ENCODE measurements at places on chromosomes 4 and X.
A peak's percentile ranks its signal among the peaks of the same experiment; 100 is the strongest.

- peak; percentile 40 for DNase-seq
Observed at GRCh38 chr4:118850488-118851173, 14.7 kb upstream of the SEC24D start.

GRCh38 chrX:1852082-1852481 lies 237.2 kb downstream of the ASMT start:
- no peak for DNase-seq

GRCh38 chr4:184471881-184472613 lies 2.3 kb downstream of the IRF2 start:
- DNase-seq, result peak; percentile 55

DNA sequence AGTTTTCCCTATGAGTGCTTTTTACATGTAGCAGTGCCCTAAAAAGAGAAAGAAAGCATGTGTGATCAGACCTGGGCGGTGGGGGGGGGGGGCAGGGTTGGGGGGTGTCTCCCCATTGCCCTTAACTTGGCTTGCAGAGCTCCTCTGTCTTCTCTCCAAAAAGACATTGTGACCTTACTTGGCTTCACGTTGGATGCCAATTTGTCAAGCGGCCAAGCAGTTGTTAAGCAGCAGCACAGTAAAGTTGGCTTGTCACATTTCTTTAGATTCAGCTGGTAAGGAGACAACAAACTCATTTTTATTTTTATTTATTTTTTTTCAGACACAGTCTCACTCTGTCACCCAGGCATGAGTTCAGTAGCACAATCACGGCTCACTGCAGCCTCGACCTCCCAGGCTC lies 57.3 kb upstream of the ZNF157 start:
- no peak for DNase-seq

GRCh38 chr4:147313108-147313507 lies 167.8 kb upstream of the EDNRA start:
- no peak for DNase-seq

DNA sequence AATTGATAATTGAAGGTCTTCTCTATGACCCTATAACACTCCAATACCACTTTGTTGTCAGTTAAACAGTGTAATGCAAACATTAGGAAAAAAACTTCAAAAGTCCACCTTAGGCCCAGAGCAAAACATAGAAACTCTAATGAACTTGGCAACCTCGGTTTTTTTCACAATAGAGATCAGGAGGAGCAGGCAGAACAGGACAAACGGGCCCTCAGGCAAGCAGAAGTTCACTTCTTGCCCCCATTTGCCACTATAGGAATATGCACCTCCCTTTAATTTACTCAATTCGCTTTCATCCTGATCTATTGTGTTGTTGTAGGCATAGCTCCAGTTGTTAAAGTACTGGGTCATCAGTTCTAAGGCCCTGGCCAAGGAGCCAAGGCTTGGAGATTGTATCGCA lies 18.2 kb downstream of the ACOX3 start:
- no peak for DNase-seq

- no peak for DNase-seq
Observed at GRCh38 chrX:38069991-38070390, 63.6 kb downstream of the SYTL5 start.

GRCh38 chrX:1453951-1454785 lies 1.5 kb upstream of the ASMTL start:
- peak; percentile 92 for DNase-seq

- DNase-seq, result no peak
Observed at GRCh38 chr4:47641755-47642154, 156.7 kb downstream of the ATP10D start.

GRCh38 chr4:45078201-45078600 lies 351.8 kb upstream of the GNPDA2 start:
- no peak for DNase-seq

GRCh38 chrX:55342533-55343501 lies 78.1 kb upstream of the PAGE3 start:
- DNase-seq, result peak; percentile 53

DNA sequence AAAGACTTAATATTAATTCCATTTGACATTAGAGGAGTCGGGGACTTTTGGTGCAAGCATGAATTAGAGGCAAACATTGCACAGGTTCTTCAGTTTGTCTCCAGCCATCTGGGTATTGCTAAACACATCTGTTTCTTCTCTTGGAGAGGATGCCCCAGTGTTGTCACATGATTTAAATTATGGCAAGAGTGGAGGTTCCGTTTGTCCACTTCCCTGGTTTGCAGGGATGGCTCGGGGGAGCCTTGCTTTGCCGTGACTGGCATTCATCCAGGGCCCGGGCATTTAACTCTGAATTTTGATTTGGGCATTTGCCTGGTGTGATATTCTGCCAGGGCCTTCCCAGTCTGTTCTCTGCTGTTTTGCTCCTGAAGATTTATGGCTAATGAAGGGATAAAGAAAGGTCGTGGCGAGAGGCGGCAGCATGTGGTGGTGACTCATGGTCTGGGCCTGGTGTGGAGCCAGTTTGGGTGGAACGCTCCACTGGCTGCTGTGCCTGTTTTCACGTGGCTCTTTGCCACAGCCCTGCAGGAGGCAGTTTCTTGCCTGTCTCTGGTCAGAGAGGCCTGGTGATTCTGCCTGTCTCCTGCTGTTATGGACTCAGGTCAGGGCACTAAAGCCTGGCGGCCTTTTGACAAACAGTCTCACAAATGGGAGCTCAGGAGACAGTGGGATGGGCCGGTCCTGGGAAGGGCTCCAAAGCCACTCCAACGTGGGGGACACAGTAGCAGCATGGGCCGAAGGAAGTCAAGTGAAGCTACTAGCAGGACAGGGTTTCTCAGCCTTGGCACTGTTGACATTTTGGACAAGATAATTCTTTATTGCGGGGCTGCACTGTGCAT lies 99.4 kb upstream of the PGRMC2 start:
- peak; percentile 77 for DNase-seq

DNA sequence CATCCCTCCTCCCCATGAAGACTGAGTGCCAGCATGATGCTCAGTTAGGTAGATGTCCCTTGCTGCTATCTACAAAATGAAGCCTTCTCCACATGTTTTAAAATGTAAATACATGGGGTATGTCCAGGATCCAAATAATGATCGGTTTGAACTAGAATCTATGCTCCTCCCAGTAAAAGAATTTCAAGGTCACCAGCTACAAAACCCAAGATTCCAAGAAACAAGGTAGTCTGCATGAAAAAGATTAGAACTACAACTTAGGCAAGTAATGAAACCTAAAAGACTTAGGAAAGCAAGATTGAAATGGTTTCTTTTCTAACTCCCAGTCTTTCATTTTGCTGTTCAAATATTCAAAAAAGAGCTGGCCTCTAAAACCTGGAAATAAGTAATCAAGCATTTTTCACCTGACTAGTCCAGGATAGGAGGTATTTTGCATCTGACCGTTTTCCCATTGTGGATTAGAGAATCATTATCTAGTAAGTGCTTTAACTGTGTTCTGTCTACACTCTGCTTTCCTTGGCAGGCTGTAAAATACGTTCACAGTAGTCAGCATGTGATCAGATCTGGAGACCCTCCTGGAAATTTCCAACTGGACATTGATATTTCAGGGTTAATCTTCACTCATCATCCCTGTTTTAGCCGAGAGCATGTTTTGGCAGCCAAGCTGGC lies 57.4 kb downstream of the CC2D2A start:
- no peak for DNase-seq

DNA sequence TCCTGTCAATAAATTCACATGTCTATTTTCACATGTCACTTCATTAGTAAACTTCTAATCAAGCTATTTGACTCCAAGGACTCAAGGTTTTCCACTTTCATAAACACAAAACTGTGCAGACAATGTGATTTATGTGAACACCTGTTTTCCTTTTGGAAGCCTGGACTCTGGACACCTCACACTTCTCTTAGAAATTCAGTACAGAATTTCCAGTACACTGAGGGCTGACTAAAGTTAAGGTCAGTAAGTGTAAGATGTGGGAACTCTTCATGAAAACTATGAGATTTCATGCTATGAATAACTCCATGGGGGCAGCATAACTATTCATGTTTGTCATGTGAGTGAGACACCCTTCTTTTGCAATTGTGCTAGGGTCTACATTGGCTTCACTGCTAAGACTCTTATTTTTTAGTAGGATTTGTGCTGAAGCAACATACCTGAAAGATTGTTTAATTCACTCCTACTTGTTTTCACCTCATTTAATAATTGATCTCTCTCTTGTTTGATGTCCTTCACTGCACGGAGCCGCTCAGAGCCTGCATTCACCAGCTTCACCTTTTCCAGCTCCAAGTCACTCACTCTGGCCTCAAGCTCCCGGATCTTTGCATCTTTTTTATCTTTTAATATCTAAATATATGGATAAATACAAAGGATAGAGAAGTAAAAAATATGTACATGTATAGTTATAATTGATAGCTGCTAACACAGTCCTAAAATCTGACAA lies 55.3 kb downstream of the STBD1 start:
- no peak for DNase-seq

DNA sequence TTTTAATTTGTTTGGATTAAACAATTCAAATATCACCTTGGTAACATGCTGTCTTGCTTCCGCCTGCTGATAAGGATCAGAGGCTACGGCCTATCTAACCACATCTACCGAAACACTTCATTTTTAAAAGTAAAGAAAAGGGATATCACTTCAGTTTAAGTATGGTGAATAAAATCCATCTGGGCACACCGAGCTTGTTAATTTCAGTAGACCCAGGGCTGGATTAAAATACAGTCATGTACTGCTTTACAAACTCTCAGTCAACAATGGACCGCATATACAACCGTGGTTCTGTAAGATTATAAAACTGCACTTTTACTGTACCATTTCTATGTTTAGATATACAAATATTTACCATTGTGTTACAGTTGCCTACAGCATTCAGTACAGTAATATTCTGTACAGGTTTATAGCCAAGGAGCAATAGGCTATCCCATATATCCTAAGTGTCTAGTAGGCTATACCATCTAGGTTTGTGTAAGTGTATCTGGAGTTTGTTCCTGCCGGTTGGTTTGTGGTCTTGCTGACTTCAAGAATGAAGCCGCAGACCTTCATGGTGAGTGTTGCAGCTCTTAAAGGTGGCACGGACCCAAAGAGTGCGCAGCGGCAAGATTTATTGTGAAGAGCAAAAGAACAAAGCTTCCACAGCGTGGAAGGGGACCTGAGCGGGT lies 40.0 kb downstream of the SEPTIN11 start:
- DNase-seq, result no peak

DNA sequence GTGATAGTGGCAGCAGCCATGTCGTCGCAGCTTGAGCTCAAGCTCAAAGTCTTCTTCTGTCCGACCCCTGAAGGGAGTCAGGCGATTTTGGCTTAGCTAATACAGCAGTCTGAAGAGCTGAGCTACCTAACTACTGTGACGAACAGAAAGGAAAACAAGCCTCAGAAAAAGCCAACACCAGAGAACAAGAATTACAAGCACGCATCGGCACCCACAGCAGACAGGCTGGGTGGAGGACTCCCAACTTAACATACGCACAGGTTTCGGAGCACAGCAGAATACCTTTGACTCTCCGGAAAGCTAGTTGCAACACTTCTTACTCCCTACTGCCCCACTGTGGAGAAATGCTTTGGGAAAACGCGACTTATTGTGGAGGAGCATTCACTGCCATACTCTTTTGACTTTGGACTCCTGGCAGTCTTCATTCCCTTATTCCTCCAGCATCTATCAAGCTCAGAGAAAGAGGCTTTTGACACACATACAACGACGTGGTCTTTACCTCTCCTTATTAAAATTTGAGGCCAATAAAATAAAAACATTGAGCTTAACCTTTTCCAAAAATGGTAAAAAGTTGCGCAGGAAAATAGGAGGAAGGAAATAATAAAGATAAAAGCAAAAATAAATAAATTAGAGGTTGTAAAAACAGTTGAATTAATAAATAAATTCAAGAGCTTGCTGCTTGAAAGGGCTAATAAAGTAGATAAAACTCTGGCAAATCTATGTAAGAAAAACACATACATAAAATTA lies 41.3 kb upstream of the GPC3 start:
- peak; percentile 67 for DNase-seq

- DNase-seq, result no peak
Observed at GRCh38 chr4:182246401-182247205, 3.4 kb downstream of the TENM3 start.

- no peak for DNase-seq
Observed at GRCh38 chr4:165013691-165014090, 18.1 kb upstream of the TRIM60 start.

GRCh38 chr4:11467931-11468330 lies 39.2 kb upstream of the HS3ST1 start:
- no peak for DNase-seq

DNA sequence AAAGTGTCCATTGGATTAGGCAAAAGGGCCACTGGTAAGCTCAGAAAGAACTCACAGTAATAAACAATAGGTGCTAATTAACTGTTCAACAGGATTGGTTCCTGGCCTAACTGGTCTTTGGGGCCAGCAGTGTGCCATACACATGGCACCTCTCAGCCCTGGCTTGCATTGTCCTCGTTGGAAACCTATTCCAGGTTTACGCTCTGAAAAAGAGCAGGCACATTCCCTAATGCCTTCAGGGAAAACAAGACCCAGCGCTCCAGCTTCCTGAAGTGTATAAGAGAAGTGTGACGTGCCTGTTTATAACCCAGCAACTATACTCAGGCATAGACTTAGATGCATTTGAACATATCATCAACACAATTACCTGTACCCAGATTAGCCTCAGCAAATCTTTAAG lies 51.9 kb upstream of the RBM47 start:
- DNase-seq, result no peak

GRCh38 chr4:153539422-153539821 lies 73.3 kb downstream of the TMEM131L start:
- no peak for DNase-seq

DNA sequence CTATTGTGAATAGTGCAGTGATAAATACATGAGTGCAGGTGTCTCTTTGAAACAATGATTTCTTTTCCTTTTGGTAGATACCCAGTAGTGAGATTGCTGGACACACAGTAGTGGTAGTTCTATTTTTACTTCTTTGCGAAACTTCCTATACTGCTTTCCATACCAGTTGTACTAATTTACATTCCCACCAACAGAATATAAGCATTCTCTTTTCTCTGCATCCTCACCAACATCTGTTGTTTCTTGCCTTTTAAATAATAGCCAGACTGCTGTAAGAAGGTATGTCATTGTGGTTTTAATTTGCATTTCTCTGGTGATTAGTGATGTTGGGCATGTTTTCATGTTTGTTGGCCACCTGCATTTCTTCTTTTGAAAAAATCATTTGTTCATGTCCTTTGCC lies 105.9 kb downstream of the COL4A6 start:
- no peak for DNase-seq

- DNase-seq, result no peak
Observed at GRCh38 chr4:5813882-5814255, 79.0 kb downstream of the CRMP1 start.
